ENCODE measurements at places on chromosomes 7 and 10. TPM values are rescaled to one million over a fixed set of nuclear protein-coding genes. Genes with fewer than 3 reads are reported as not detected.

HOXA6 gene
- total RNA-seq: 4.5 TPM

CUEDC2 gene
- total RNA-seq: 38.1 TPM

PTF1A gene
- total RNA-seq: not detected

RNF32 gene
- total RNA-seq: 1.7 TPM

SPDYE2 gene
- not detected for total RNA-seq

ALOX5 gene
- not detected for total RNA-seq

ETV1 gene
- 9.3 TPM for total RNA-seq

ADAM8 gene
- total RNA-seq: 1.6 TPM

NEUROD6 gene
- total RNA-seq: not detected

FBXL13 gene
- 0.56 TPM for total RNA-seq

Measured in HT1080 (cell line).